ENCODE measurements at places on chromosomes 16 and 17.

- DNase-seq, result no peak
Observed at GRCh38 chr17:17576772-17577234, 14.7 kb downstream of the PEMT start.

DNA sequence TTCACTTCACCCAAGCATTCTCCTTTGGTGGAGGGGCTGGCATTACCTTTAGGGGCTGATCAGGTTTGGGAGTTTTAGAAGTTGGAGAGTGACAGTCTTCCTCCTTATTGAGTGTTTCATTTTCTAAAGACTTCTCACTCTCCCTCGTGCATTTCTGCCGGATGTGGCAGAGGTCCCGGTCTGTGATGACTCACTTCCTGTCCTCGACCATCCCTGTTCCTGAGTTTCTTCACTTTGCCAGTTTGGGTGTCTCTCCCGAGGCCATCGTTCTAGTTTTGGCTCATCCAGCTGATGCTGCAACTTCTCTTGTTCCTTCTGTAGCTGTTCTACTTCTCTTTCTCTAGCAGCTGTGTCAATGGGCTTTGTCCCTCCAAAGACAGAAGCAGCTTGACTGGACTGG lies 104.3 kb downstream of the PHKB start:
- DNase-seq, result no peak

DNA sequence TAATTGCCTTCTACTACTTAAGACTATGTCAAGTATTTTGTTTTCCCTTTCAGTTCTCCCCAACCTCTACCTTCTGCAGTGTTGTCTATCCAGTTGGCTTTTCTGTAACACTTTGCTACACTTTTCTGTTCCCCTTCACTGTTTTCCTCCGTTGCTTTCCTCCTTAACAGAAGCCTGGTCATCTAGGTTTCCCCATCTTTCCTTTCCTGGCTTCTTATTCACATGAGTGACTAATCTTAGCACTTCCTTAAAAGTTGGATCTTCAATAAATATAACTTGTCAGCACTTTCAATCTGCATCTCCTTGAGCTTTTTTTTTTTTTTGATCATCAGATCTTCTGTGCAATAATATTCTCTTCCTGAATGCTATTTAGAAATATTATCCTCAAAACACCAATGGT lies 2.8 kb upstream of the SLFN11 start:
- no peak for DNase-seq

DNA sequence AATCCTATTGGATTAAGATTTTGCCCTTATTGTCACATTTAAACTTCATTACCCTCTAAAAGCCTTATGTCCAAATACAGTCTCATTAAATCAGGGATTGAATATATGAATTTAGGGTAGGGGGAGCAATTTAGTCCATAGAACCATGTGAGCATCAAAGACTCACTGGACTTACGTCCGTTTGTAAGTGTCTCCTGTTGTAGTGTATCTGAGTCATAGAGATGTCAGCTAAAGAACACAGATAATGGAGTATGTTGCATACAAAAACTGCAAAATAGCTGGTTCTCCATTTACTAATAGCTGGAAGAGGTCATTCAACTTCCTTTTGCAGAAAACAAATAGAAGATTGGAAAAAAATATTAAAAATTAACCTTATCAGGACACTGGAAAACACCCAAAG lies 599.1 kb upstream of the SOX9 start:
- DNase-seq, result no peak

DNA sequence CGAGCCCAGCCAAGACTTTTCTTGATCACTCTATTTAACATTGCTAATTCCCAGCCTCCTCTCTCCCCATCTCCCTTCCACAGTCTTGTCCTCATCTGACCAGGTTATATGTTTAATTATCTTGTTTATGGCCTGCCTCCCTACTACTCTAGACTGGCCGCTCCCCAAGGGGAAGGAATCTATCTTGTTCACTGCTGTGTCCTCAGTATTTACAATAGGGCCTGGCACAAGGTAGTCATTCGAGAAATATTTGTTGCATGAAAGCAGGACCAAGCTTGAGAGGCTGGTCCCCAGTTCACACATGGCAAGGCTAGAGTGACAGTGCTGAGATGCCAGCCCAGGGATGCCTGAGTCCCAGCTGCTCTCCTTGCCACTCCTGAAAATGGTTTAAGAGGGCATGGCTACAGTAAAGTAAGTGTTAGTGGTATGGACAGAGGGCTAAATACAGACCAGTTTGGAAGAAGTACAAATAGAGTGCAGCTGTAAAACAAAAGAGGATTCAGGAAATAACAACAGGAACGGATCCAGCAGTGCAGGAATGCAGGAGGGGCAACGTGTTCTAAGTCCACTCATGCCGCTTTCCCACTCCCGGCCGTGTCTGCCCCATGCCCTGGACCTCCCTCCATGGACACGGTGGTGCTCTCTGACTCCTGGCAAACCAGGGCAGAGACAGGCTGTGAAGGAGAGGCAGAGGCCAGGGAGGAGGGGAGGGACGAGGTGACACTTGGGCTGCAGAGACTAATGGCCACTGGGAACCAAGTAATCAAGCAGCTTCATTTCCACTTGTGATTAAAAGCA lies 65.6 kb downstream of the TOM1L2 start:
- DNase-seq, result no peak

DNA sequence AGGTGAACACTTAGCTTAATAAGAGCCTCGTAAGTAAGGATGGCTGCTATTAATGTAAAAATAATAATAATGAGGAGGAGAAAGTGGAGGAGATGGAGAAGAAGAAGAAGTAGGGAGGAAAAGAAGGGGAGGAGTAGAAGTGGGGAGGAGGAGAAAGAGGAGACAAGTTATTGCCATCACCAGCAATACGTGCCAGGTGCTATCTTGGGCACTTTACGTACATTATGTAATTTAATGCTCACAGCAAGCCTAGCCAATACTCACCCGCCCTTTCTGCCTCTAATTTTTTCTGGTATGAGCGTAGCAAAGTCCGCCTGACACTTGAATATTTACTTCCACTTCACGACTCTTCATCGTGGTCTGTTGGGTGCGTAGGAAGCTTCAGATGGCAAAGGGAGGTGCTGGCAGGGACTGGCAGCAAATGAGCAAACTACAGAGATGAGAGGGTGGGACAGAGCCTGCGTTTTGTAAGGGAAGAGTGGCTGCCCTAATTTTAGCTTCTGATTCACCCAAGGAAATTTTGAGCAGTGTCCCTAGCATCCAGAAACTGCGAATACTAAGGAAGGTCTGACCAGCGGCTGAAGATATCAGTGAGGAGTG lies 42.1 kb upstream of the CDH13 start:
- DNase-seq, result no peak

DNA sequence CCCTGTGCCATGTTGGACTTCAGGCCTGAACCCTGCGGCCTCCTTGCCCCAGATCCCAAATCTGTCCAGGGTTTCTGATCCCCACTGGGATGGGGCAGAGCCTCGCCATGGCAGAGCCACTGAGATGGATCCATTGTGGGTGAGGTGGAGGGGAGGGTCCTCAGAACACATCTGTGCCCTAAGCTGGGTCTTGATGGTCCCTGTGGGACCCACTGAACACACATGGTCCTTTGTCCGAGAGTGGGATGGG lies 38.0 kb upstream of the KSR1 start:
- DNase-seq, result no peak

DNA sequence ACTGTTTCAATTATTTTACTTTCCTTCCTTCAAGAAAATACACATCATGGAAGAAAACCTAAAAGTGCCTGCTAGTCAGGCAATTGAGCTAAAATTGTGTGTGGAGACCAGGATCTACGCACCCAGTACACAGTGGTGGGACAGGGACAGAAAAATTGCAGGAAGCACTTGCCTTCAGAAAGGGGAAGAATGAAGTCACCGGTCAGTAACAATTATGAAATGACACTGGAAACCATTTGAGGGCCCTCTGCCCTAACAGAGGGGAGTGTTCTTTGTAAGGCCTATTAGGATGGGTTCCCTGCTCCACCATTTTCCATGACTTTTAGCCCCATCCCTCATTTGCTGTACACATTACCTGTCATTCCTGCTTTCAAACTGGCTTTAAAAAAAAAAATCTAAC lies 4.5 kb upstream of the PHAF1 start:
- DNase-seq, result no peak

- DNase-seq, result no peak
Observed at GRCh38 chr16:23877107-23878070, 41.6 kb downstream of the PRKCB start.

- DNase-seq, result peak; percentile 57
Observed at GRCh38 chr17:57953705-57954396, 1.4 kb downstream of the CUEDC1 start.

DNA sequence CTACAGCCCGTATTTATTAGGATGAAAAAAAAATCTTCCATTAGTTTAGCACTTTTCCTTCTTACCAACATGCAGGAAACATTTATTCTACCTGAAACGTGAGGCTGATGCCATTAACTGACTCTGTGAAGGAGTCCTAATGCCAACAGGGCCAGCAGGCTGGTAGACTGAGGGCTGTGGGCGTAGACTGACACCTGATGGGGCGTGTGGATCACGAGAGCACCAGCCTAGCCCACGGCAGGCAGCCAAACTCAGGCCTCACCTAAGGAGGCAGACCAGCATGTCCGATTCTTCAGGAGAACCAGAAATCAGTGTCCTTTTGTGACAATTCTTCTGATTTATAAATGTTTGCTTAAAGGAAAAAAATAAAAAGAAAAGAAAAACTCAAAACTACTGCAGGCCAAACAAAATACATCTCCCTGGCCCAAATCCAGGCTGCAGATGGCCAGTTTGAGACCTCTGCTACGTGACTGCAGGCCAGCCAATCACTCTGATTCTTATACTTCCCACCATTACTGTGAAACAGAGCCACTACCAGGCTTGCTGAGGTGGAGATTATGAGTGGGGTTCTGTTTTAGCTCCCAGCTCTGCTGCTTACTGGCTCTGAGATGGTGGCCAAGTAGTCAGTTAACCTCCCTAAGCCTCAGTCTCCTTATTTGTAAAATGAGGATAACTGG lies 66.5 kb downstream of the GNAO1 start:
- no peak for DNase-seq

DNA sequence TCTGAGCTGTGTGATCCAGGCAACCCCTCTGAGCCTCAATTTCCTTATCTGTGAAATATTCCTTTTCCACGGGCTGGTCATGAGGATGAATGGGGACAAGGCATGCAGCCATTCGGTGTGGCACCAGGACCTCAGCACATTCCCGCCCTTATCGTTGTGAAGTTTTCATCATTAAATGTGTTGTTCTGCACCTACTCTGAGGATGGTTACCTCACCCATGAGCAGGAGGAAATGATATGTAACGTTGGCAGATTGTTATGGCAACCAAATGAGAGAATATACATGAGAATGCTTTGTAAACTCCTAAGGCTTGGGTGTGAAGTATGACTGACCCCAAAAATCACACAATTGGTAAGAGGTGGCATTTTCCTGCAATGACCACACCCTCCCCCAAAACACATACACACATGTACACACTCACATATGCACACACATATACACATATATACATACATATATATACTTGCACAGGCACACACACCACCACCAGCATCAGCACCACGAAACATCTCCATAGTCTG lies 39.5 kb downstream of the SMARCE1 start:
- no peak for DNase-seq

DNA sequence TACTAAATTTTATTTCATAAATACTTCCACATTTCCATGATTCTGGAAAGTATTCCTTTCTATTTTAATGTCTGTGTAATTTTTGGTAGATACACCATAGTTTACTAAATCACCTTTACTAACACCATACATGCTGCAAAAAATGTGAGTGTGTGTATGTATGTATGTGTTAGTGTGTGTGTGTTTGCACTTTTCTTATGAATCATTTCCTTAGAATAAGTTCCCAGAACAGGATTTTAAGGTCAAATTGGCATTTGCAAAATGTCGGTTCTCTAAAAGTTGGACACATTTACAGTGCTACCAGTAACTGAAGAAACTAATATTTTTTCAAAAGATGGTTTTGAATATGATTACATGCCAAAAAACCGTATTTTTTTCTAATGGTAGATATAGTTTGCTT lies 137.1 kb downstream of the CYB561 start:
- DNase-seq, result no peak

DNA sequence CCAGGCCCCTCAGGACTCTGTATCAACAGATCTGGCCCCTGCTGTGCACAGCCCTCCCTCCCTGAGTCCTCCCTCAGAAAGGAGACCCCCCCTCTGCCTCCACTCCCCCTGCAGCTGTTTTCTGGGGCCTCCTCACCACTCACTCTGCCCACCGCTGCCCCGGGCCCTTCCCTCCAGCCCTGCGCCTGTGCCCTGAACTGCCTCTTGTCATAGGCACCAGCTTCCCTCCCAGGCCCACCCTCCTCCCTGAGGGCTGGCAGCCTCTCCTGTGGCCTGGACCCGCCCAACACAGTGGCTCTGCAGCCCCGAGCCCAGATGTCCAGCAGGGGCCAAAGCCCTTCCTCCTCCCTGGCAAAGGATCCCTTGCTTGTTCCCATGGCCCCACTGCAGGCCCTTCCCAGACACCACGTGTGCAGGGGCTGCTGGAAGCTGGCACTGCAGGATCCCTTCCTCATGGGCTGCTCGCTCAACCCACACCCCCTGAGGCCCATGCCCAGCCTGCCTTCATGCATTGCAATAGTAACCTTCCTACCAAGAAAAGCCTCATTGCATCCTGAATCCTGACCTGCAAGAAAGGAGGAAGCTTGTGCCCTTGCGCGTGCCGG lies 25.8 kb downstream of the GNPTG start:
- DNase-seq, result no peak

- no peak for DNase-seq
Observed at GRCh38 chr17:60147553-60148223, 2.1 kb upstream of the CA4 start.

GRCh38 chr17:79836510-79836971 lies 2.7 kb downstream of the CBX4 start:
- peak; percentile 39 for DNase-seq

DNA sequence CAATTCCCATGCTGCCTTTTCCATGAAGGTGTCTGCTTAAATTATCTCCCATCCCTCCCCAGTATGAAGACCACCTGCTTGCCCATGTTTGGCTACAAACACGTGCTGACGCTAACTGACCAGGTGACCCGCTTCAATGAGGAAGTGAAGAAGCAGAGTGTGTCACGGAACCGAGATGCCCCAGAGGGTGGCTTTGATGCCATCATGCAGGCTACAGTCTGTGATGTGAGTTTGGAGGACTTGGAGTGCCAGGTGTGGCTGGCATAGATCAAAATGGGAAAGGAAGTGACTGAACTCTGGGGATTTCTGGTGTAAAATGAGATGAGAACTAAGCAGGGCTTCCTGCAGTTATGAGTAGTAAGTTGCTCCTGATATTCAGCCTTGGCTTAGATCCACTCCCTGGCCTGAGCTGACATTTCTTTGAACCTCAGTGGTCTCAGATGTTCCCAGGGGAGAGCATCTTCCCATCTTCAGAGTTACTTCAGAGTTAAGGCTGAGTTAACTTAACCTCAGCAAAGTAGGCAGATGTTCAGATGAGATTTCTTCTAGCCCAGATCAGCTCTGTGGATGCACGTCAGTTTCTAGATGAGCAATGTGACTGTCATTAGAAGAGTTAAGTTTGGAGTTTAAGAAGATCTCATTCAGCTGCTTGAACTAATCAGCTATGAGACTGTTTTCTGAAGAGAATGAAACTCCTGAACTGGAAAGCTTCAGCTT lies 32.7 kb downstream of the ITGB3 start:
- no peak for DNase-seq

- no peak for DNase-seq
Observed at GRCh38 chr17:3511852-3512504, 36.2 kb downstream of the ASPA start.
